ENCODE measurements at places on chromosomes 2 and 18. TPM values are rescaled to one million over a fixed set of nuclear protein-coding genes. Genes with fewer than 3 reads are reported as not detected.

HOXD13 gene
- polyA plus RNA-seq = not detected

DNA sequence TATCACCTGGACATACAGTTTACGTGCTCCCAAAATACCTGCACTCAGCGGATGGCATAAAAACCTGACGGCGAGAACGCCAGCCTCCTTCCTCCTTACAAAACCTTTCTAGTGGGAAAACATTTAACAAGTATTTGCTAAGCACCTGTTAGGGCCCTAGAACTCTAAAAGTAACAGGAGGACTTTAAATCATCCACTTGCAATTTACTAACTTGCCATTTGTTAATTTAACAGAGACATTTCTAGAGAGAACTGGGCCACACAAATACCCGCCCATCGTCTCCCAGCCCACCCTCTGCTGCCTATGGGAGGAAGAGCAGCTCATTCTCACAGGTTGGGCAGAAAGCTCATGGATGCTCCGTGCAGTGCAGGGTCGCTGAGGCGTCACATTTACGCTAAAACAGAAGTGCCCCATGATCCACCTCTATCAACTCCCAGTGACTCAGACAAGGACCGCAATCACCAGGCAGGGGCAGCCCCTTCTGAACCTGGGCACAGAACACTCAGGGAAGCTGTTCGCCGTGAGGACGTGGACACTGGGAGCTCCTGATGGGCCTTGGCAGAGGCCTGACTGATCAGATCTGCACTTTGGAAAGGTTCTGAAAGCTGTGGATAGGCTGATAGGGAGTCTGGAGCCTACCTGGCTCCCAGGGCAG is 106.9 kb downstream of the HDAC4 start:
- peak; percentile 31 for DNase-seq

- no peak for DNase-seq
These were observed 448.3 kb upstream of the SLC14A2 start for GRCh38 chr18:45166836-45167551.

- no peak for DNase-seq
These were observed 147.5 kb downstream of the PARD3B start for GRCh38 chr2:204692790-204693189.

LIMS4 gene
- 1.6 TPM for polyA plus RNA-seq

SLC9A2 gene
- polyA plus RNA-seq = not detected

DNA sequence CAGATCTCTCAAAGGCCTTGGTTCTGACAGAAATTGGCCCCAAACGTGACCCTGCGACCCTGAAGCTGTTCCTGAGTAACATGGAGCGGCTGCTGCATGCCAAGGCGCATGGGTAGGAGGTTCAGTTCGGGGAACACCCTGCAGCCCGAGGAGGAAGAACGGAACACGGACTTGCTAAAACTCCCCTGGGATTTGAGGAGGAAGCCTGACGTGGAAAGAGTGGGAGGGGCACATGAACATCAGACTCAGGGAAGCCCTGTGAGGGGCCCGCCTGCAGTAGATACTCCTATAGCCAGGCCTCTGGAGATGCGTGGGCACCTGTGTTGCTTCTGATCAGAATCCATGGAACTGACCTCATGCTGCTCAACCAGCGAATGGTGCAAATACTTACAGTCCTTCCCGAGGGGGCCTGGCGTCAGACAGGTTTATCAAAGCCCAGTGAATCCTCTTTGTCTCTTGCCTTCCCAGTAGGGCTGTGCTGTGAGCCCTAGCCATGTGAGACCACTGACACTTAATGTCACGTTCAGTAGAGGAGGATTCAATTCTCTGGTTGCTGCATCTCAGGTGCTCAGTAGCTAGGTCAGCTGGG is 46.8 kb downstream of the IMPA2 start:
- DNase-seq = no peak

DNA sequence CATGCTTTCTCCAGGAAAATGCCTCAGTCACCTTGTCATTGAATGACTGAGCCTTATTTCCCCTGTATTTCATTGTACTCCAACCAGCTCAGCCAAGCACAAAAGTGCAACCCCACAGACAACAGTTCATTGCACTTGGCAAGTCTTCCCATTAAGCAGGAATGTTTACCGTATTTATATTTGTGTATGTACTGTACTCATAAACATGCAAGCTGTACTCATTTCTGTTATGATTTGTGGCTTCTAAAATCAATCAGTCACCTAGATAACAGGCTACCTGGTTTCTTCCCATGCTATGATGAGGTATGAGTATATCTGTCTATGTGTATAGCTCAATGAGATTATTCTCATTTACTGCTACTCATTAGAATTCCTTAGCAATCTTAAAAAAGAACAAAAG is 505.5 kb upstream of the FAM98A start:
- no peak for DNase-seq

- no peak for DNase-seq
These were observed 154.9 kb downstream of the FTCDNL1 start for GRCh38 chr2:199696048-199696447.

GRCh38 chr2:65503746-65504145 is 71.3 kb upstream of the SPRED2 start:
- no peak for DNase-seq

KCNIP3 gene
- polyA plus RNA-seq = not detected

GRCh38 chr2:186125625-186126024 is 360.4 kb upstream of the ZC3H15 start:
- DNase-seq = no peak

Measured in naive B cell (primary cell).